ENCODE measurements at places on chromosomes 5 and 9.

DNA sequence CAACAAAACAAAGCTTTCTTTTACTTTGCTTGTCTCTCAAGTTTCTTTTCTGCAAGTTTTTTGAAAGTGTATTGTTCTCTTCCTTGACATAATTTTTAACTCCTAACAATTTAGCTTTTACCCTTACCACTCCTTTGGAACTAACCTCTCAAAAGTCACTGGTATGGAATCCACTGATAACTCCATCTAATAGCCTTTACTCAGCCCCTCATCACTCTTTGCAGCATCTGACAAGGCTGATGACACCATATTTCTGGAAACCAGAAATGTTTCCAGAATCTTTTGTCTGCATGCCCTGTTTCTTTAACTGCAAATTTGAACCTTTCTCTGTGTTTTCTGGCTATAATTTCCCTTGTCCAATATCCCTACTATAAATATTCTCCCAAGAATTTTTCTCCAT is 46.5 kb downstream of the ZNF474 start:
- no peak for DNase-seq

GRCh38 chr9:89969156-89969675 is 364.4 kb downstream of the GADD45G start:
- DNase-seq, result no peak

- no peak for DNase-seq
Observed at GRCh38 chr9:136728548-136729123, 14.1 kb downstream of the LCN10 start.

GRCh38 chr9:96476591-96476990 is 26.6 kb downstream of the HABP4 start:
- no peak for DNase-seq

DNA sequence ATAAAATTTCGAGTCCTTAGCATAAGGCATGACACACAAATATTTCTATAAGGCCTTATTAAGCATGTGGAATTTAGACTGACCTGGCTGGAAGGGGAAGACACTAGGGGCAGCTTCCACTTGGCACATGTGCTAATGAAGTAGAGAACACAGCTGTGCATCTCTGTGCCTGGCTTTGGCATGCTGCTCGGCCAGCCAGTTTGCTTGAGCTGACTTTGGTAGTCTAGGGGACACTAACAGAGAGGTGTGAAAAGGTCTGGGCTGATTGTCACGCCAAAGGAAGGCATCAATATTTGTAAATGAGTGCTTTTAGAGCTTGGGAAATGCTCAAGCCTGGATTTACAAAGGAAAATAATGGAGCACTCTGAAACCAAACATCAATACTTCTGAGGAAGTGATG is 723.7 kb downstream of the PRELID2 start:
- DNase-seq, result no peak

DNA sequence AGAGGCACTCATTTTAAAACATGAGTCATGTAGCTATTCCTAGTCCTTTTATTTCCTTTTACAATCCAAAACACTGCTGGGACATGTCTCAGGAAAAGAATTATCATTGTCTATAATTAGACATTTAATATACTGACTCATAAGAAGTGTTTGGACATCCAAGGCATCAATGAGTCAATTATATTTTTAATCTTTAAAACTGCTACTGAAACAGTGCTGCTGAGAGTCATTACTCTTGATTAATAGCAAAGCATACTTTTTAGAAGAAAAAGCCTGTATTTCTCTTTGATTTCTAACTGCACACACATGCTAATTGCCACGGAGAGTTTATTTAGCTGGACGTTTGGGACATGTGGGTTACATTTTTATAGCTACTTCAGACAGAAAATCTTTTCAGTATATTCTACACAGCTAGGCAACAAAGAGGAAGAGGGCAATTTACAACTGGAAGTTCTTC is 1249.0 kb upstream of the CDH18 start:
- peak; percentile 82 for DNase-seq

GRCh38 chr5:39714036-39714698 is 289.4 kb upstream of the DAB2 start:
- DNase-seq, result no peak

DNA sequence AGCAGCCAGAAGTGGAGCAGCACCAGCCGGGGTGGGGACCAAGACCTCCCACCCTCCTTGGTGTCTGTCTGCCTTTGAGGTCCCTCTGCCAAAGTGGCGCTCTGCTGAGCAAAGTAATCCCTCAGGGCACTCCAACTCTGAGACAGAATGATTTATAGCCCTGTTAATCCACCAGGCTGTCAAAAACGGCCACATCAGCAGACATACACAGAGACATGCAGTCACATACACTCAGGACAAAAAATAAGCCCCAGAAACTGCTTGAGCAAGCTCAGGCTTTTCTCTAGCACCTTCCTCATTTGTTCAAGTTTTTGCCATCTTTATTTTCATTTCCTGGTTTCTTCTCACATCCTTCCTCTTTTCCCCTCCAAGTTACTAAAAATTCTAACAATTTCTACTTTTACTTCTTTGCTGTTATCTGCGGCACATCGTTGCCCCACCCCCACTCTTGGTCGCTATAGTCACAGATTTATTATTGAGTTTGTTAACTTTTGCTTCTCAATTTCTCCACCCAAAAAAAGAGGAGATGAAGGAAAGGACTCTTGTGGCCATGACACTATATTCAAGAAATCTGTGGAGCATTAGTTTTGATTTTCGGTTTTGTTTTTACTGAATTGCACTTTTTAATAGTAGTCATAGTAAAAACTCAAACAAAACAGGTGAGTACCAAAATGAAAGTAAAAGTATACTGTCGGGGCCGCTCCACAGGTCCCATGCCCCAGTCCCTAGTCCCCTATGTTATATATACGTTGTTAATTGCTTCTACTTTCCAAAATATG is 17.4 kb upstream of the ADRB2 start:
- DNase-seq, result peak; percentile 85

- DNase-seq, result no peak
Observed at GRCh38 chr9:2128618-2129017, 113.5 kb downstream of the SMARCA2 start.

- no peak for DNase-seq
Observed at GRCh38 chr9:77423841-77424240, 224.3 kb downstream of the GNA14 start.

- DNase-seq, result no peak
Observed at GRCh38 chr9:125593581-125594222, 113.3 kb downstream of the MAPKAP1 start.

GRCh38 chr9:124242331-124243194 is 15.2 kb upstream of the NEK6 start:
- DNase-seq, result peak; percentile 96

DNA sequence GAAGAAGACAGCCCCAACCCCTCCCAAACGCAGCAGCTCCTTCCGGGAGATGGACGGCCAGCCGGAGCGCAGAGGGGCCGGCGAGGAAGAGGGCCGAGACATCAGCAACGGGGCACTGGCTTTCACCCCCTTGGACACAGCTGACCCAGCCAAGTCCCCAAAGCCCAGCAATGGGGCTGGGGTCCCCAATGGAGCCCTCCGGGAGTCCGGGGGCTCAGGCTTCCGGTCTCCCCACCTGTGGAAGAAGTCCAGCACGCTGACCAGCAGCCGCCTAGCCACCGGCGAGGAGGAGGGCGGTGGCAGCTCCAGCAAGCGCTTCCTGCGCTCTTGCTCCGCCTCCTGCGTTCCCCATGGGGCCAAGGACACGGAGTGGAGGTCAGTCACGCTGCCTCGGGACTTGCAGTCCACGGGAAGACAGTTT is 12.5 kb downstream of the QRFP start:
- DNase-seq, result no peak

DNA sequence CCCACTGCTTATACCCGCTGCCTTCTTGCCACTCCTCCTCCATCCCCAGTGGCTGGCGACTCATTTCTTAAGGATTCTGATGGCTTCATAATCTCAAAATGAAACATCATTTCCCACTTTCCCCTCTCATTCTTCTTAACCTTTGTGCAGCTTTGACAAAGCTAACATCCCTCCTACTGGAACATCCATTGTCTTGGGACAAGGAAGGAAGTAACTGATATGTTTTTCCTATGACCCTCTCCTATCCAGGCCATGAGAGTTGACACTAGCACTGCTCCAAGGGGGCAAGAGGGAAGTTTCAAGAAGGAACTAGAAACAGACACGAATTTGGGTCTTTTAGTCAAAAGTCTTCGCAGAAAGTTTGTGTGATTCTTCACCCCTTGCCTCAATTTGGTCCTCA is 71.7 kb upstream of the SNX2 start:
- no peak for DNase-seq

DNA sequence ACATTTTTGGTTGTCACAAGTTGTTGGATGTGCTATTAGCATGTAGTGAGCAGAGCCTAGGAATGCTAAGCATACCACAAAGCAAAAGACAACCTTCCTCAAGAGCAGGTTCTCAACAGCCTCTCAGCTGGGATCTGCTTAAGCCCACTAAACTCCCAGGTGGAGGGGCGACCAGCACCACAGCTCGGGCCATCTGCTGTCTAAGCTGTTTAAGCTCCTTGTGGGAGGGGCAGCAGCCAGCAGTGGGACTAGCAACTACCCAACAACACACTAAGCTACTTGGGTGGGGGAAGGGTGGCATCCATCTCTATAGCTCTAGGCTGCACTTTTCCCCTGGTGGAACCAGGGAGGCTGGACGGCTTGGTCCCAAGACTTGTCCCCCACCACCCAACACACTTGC is 1052.7 kb upstream of the ARRDC3 start:
- peak; percentile 89 for DNase-seq

DNA sequence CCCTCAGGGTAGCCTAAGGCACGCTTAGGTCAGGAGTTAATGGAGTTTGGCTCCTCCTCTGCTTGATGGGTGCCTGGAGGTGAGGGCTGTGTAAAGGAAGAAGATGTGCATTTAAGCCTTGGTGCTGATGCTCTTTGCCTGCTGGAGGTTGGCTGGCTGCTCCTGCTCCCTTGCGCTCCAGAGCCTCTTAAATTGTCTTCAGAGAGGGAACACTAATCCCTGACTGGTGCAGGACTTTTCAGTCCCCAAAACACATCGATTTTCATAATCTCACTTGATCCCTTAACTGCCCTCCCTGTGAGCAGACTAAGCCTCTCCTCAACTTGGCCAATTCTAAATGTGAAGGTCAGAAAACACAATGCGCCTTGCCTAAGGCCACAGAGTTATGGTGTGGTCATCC is 16.2 kb upstream of the TCOF1 start:
- DNase-seq, result no peak

DNA sequence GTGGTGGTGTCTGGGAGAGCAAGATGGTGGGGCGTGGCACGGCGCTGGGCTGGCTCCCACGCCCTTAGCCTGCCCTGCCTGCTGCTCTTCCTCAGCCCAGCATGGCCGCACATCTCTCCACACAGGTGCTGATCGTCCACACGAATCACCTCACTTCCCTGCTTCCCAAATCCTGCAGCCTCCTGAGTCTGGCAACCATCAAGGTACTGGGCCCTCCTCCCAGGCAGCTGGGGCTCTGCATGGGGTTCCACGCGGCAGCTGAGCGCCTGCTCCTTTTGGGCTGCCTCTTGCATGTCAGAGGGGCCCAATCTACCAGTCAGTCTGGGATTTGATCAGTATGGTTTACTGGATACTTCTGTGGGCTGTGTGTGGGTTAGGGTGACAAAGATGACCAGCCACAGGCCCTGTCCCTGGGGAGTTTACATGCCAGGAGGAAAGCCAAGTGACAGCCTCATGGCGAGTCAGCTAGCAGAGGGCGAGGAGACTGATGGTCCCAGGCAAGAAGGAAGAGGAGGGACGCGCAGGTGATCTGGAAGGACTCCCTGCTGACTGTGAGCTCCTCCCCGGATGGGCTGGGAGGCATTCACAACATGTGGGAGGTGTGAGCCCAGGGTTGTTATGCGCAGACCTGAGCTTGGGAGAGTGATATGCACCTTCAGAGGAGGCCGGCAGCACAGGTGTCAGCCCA is 6.0 kb downstream of the LRSAM1 start:
- DNase-seq, result no peak

DNA sequence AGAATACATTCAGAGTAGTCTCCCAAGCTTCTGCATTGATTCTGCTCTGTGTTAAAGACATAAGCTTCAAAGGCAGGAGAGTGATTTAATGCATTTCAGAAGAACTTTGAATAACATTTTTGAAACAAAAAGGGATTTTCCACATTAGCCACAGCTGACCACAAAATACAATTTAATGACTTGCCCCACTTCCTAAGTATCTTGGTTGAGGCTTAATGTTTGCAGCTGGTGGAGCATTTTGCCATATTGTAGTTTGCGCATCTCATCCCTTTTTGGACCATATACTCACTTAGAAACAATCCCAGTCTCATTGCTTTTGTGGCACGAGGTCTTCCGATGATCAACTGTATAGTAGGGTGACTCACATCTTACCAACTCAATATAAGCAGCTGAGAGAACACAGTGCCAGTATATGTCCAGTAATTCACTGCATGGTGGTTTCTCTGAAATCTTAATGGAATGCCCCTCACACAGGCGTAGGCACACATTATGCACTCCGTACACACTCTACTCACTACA is 455.8 kb upstream of the PTGER4 start:
- DNase-seq, result no peak

GRCh38 chr5:109253262-109253661 is 156.5 kb downstream of the PJA2 start:
- no peak for DNase-seq
